Activated CD4-positive, alpha-beta T cell treated with anti-CD3 and anti-CD28 coated beads, Interleukin-2, Interleukin-4, amounts not matched to agents 100 ng/mL and 50 ng/mL, durations not matched to agents 16 hours and 8 hours (primary cell): ENCODE measurements at places on chromosomes 1 and 21.
A peak's percentile ranks its signal among the peaks of the same experiment; 100 is the strongest.

DNA sequence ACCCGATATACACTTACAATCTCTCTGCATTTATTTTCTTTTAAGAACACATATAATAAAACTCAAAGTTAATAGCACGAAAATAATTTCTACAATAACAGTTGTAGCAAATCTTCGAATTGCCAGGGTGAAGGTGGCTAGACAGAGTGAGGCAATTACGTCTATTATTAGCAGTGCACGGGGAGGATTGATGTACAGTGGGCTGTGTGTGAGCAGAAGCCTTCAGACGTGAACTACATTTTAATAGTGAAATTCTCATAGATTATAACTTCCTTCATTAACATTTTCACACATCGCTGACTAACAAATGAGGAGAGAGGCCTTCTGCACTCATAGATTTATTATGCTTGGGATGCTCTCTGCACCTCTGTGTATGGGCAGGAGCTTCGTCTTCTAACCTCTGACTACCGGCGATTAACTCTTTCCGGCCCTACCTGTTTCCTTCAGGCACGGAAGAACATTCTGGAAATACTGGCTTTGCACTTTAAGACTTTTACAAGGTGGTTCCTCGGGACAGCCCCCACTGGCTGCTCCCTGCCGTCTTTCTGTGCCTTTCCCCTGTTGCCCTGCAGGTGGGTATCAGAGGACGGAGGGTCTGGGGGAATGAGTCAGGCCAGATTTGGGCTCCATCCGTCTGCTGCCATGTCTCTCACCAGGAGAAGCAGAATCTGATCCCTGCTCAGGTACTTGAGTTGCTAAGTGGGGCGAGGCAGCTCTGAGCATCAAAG lies 200.5 kb downstream of the CAMTA1 start:
- no peak for DNase-seq

DNA sequence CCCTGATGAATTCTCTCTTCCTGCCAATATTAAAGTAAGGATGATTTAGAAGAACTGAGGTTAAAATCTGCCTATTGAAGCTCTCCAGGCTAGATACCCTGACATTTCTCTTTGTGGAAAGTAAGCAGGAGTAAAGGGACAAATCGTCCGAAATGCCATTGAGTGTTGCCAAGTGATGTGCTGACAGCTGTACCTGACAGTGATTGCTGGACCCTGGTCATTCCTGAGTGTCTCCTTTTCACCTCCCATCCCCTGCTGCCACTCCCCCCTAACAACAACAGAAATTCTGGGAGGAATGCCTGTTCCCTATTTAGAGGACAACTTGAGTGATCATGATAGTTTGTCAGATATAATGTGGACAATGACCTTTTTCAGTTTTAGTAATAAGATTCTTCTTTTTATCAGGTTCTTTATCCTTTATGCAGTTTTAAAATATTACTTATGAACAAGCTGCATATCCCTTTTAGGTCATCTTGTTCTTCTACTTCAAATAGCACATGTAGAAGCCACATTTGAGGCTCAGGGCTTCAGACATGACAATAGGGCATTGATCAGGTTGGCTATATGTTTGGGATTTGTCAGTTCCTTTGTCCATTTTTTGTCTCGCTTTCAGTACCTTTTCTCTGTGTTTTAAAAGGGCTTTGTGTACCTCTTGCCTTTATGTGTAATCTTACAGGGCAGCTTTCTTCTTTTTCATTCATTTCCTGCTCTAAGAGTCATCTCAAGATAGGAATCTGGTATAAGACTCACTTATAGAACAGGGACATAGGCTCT lies 56.0 kb downstream of the ITSN1 start:
- DNase-seq, result no peak

DNA sequence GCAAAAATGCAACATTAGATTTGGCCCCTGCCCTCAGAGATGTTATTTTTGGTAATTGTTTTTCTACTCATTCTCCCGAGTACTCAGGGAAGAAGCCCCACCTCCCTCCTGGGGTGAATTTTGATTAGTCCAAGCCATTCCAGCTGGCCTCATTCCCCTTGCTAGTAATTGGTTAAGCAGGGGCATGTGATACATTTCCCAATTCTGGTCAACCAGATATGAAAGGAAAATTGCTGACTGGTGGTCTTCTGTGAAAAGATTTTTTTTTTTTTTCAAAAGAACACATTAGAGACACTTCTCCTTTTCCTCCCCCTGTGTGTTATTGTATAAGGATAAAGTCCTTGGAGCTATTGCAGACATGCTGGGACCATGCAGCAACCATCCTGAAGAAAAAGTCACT lies 71.1 kb upstream of the AKT3 start:
- no peak for DNase-seq

- DNase-seq, result no peak
Measured at GRCh38 chr21:40622531-40622930, 224.4 kb downstream of the DSCAM start.

DNA sequence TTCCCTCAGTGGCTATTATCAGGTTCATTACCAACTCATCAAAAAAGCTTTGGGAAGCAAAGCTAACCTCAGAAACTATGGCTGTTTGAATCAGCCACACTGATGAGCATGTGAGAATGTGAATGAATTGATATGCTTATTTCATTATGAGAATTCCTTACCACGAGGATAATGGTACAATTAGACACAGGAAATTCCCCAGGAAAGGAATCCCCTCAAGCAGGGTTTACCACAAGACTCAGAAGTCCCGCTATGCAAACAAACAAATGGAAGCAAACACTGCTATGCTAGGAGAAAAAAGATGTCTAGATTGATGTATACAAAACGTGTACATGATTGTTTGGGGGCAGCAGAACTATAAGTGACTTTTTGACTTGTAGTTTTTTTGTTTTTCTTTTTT lies 205.0 kb downstream of the HMCN1 start:
- DNase-seq, result no peak

GRCh38 chr1:115082949-115083348 lies 6.4 kb downstream of the TSPAN2 start:
- no peak for DNase-seq

DNA sequence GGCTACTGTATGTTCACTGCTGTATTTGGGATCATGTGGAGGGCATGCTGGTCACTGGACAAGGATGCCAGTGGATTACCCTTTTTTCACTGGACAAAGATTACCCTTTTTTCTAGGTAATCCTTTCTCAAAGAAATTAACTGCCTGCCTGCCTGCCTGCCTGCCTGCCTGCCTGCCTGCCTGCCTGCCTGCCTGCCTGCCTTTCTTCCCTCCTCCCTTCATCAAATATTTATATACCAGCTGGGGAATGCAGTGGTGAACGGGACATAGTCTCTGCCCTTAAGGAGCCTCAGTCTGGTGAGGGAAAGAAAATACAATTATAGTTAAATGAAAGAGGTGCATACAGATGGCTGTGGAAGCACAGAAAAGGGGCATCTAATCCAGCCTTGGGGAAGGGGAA lies 85.0 kb downstream of the PGM1 start:
- no peak for DNase-seq

DNA sequence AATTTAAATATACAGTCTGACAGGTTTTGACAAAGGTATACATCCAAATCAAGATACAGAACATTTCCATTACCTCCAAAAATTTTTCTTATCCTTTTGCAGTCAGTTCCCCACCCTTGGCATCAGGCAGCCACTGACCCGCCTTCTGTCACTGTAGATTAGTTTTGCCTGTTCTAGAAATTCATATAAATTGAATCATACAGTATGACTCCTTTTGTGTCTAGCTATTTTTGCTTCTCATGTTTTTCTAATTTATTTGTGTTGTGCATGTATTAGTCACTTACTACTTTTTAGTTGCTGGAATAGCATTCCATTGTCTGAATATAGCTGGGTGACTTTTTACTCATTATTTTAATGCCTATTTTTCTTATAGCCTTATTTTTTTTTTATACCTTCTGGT lies 3.8 kb downstream of the UTP25 start:
- no peak for DNase-seq

DNA sequence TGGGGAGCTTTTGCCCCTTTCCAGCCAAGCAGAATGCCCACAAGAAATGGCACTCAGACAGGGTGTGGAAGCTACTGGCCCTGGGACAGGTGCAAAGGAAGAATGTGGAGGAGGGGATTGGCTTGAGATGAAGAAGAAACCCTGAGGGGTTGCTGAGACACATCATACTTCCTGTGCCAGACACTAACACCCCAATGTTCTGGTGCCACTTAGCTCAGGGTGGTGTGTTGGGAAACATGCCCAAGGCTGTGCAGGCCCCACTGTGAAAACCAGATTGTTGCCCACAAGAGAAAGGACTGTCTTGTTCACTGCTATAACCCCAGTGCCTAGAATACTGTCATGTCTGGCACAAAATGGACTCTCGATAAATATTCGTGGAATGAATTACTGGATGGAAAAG lies 9.9 kb upstream of the PAQR6 start:
- DNase-seq, result no peak

- no peak for DNase-seq
Measured at GRCh38 chr1:177281901-177282300, 111.1 kb downstream of the BRINP2 start.

- DNase-seq, result no peak
Measured at GRCh38 chr21:33540711-33541104, 1.2 kb downstream of the GART start.

DNA sequence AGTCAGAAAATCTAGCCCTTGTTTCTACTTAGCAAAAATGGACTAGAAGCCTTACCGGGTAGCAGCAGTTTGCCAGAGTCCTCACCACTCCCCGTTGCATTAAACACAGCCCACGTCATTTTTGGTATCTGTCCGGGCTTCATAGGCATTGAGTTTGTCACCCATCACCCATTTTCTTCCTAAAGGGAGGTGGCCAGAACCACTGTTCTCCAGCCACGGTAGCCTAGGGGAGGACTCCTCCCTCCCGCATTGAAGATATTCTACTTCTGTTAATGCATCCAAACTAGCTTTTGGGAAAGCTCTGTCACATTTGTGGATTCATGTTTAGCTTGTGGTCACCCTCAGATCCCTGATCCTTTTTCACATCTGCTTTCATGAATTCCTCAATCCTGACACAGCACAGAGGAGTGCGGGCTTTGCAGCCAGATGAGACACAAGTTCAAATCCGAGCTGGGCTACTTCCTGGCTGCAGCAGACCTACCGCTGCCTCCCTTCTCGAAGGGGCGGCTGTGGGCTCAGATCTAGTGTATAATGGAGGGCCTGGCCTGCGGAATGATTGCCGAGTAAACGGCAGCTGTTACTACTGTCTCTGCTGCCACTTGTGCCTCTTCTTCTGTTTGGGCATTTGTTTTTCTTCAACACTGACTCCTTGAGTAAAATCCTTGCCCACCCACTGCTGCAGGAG lies 63.2 kb upstream of the EFHD2 start:
- DNase-seq, result no peak

GRCh38 chr1:179103999-179104398 lies 22.1 kb downstream of the TOR3A start:
- no peak for DNase-seq

- DNase-seq, result no peak
Measured at GRCh38 chr1:62185677-62186076, 9.0 kb upstream of the L1TD1 start.

GRCh38 chr1:214946615-214947014 lies 135.9 kb upstream of the KCNK2 start:
- DNase-seq, result no peak

DNA sequence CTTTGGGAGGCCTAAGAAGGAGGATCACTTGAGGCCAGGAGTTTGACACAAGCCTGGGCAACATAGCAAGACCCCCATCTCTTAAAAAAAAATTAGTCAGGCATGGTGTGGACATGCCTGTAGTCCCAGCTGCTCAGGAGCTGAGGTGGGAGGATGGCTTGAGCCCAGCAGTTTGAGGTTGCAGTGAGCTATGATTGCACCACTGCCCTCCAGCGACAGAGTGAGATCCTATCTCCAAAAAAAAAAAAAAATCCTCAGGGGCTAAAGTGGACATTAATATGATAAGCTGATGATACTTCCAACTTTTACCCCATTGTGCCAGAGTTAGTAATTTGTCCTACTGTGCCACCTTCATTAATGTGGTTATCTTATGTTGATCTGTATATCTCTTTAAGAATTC lies 327.8 kb upstream of the FMN2 start:
- no peak for DNase-seq

DNA sequence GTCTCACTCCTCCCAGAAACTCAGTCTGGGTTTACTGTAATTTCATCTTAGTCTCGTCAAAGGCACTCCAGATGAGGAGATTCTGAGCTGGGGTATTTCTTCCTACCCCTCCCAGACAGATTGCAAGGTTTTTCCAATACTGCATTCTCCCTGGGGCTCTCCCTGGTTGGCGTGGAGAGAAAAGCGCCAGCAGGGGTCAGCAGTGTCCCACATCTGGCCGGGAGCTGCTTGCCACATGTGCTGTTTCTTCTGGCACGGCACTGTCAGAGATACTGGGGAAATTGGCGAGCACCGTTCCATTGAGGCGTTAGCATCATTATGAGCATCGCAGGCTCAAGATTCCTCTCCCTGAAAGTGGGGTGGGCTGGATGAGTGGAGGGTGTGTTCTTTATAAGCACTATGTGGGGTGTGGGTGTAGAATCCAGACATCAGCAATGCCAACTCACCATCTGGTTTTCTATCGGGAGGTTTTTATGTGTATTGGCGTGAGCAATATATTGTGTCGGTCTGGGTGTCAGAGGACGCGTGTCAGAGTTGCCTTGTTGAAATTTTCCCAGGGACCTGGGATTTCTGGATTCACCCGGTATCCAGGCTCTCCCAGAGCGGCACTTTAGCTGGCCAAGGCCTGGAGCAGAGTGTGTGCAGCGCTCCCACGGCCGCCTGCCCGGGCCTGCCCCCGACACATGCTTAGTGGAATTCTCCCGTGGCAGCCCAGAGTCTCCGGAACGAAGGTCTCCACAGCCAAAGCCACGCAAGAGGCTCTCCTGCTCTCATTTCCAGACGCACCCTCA lies 8.0 kb upstream of the NAV1 start:
- peak; percentile 38 for DNase-seq

GRCh38 chr1:77925518-77925917 lies 37.1 kb downstream of the NEXN start:
- no peak for DNase-seq

DNA sequence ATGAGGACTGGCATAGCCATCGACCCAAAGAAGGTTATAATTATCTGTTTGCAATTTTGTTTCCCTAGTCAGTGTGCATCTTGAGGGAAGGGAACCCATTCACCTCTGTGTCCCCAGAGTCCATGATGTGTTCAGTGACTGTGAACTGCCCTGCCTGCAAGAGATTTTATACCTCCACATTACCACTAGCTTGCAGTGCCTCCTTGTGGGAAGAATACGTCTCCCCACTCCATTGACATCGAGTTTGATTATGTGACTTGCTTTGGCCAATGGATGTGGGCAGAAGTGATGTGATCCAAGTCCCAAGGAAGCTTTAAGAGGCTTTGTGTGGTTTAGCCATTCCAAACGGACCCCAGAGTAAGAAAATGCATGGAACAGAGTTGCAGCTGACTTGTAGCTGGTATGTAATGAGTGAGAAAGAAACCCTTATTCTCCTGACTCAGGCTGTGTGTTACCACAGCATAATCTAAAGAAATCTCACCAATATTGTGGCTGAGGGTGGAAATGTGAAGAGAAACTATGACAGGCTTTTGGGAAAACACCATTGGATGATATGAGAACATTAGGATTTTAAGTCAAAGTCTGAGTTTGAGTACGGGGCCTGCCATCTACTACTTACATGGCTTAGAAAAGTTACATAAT lies 47.8 kb upstream of the NRDC start:
- DNase-seq, result peak; percentile 12
